ENCODE measurements at places on chromosomes 1 and 21.

DNA sequence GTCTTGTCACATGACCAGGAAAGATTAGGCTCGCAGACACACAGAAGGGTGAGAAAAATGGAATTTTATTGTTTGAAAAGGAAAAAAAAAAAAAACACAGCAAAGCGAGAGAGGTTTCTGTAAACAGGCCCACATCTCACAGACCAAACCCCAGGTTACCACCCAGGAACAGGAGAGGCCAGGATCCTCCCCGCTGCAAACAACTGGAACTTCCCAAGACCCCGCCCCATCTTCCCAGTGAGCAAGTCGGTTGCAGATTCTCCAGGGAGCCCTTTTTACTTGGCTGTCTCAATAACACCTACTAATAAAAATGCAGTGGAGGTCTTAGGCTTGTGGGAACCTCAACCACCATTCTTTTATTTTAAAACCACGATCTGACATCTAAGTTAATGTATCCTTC is 84.7 kb upstream of the ETS2 start:
- no peak for DNase-seq

- no peak for DNase-seq
Measured at GRCh38 chr1:20184481-20184900, 1.4 kb upstream of the UBXN10 start.

DNA sequence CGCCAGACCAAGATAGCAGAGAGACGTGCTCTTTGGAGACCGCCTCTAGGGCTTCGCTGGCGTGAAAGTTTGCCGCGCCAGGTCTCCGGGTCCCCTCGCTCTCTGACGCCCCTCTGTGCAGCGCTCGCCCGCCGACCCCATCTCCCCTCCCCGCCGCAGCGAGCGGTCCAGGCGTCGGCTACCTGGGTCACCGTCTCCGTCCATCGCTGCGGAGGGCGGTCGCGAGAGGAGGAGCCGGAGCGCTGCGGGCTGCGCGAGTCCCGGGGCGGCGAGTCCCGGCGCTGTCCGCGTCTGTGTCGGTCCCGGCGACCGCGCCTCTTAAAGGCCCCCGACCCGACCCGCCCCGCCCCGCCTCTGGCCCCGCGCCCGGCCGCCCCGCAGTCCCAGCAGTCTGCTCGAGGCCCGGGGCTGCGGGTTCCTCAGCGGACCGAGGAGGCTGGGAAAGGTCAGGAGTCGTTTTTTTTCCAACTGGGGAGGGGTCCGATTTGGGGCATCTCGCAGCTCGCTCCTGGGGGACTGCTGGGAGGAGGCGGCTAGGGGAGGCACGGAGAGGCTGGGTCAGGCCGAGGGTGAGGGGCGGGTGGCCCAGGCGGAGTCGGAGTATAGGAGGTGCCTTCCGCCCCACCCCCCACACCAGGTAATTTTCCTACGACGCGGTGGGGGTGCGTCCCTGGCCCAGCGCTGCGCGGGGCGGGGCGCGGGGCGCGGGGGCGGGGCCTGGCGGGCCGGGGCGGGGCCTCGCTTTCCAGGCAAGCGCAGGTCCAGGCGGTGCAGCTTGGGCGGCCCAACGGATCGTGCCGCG is at the start of the genes FBXO2 and FBXO44:
Gene FBXO2, minus strand, starts transcription at position 293 of the 802 bp plus-strand sequence. Its CDS starts 89 bp downstream, at position 204.
Gene FBXO44, plus strand, starts transcription at position 741 of the 802 bp plus-strand sequence. CDS start 959 bp downstream, outside the sequence.
- peak; percentile 71 for DNase-seq

DNA sequence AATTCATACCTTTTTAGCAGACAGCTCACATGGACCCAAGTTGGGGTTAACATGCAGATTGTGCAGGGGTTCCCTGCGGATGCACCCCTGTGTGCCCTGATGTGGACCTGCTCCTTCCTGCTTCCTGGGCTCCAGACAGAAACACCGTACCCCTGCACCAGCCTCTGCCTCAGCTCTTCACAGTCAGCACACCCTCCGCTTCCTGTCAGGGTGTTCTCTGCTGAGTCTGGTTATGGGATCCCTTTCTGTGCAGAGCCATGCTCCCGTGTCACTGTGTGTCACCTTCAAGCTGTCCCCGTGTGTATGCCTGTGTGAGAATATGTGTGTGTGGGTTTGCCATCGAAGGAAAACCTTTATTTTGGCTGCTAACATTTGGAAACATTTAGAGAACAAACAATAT is 48.7 kb upstream of the KCNJ15 start:
- no peak for DNase-seq

GRCh38 chr1:16076031-16076864 is 2.8 kb upstream of the FAM131C start:
- no peak for DNase-seq

GRCh38 chr1:108831225-108831624 is 25.7 kb downstream of the AKNAD1 start:
- no peak for DNase-seq

DNA sequence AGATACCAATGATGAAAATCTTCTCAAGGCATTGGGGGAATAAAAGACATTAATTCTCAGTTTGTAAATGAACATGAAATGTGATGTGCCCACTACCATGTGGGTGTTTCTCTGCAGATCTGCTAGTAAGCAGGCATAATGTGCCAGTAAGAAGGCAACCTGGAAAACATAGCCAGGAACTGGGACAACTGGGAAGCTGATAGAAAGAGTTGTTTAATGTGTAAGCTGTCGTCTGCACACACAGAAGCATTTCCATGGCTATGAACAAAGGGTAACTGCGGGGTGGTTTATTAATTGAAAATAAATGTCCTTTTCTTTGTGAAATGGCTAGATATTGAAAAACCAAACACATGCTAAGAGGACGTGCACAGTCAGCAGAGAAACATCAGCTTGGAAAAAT is 52.0 kb downstream of the ZC3H11B start:
- no peak for DNase-seq

DNA sequence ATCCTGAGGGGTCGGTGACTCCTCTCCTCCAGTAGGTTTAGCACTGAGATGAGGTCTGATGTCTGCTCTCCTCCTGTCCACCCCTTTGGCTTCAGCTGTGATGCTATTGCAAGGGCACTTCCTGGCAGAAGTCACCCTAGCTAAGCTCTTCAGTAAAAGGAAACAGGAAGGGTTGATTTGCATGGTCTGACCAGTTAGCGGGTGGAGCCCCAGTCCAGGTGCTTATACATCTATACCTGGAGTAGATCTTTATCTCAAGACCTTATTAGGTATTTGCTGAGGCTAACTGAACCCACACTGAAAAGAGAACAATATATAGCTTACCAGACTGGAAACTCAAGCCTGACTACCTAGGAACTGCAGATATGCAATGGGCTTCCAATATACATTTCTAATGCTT is 28.9 kb upstream of the NFASC start:
- no peak for DNase-seq

DNA sequence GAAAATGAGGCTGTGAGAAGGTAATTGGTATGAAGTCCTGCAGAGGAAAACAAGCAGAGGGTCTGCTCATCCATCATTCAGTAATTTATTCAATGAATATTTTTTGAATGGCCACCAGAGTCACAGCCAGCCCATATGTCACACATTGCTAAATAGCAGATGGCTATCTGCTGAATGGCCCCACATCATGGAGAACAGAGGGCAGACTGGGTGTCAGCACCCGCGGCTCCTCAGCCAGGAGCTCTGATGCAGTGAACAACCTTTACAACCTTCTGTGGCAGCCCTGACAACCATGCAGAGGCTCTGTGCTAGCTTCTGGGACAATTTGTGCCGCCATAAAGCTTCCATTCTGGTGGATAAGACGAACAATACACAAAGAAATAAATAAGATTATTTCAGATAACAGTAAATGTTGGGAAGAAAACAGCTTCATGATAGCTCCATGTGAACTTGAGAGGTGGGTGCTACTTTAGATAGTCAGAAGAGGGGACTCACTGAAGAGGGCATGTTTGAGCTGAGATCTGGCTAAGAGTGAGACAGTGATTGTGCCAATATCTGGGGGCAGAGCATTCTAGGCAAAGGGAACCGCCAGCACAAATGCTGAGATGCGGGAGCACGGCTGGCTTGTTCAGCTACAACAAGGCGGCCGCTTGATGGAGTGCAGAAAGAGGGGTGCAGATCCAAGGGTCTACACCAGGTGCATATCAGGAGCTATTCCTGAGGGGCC is 2.8 kb upstream of the C1orf210 start:
- DNase-seq: no peak

DNA sequence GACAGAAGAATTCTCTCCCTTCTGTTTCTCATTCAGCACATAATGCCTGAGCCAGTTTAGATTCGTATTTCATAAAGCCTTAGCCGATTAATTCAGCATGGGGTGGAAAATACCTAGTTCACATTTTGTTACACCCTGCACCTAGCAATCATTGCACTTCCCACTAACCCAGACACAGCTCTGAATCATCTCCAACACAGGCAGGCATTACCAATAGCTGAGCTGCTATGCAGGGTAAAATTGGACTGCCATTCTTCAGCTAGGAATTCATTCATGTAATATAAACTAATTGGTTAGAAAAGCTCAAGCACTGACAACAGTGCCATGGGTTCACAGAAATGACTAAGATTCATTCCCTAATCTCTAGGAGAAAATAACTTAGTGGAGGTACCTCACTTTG is 26.9 kb upstream of the NKAIN1 start:
- no peak for DNase-seq

- no peak for DNase-seq
Measured at GRCh38 chr1:100875228-100875627, 19.4 kb downstream of the EXTL2 start.

DNA sequence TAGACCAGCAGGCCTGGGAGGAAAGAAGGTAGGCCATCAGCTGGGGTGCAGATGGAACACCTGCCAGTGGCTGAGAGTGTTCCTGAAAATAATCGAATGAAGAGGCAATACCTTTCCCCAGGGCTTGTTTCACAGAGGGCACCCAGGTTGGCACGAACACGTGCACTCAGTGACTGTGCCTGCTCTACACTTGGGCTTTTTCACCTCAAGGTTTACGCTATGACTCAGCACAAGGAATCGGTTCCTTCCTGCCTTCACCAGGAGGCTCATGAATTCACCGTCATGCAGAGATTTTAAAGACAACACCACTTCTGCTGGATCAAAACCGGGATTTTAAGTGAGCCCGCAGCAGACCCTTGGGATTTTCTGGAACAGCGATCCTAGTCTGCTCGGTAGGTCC is 118.5 kb upstream of the ADAR start:
- no peak for DNase-seq

DNA sequence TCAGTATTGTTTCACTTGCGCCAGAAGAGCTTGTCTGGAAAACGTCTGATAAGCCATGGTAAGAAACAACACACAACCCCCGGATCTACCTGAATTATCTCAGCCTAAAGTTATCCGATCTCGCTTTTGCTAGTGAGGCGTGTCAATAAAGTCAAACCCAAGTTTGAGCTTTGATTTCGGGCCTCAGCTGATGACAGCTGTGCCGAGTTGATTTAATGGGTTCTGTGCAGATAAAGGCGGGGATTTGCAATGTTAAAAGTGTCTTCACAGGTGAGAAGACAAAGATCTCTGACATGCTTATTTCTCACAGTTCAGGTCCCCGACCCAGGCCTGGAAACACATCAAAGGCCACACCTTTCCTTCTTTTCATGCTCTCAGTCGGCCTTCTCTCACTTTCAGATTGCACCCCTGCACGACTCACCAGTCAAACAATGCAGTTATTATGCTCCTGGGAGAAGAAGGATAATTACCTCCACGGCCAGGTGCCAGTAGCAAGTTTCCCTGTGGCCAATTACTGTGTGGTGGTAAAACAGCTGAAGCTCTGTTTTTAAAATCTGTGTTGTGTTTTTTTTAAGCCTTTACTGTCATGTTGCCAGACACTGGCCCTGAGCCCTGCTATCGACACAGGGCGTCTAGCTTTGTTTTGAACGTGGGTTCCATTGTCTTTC is 245.3 kb upstream of the RUNX1 start:
- no peak for DNase-seq

- no peak for DNase-seq
Measured at GRCh38 chr21:46181953-46182547, 2.2 kb downstream of the SPATC1L start.

DNA sequence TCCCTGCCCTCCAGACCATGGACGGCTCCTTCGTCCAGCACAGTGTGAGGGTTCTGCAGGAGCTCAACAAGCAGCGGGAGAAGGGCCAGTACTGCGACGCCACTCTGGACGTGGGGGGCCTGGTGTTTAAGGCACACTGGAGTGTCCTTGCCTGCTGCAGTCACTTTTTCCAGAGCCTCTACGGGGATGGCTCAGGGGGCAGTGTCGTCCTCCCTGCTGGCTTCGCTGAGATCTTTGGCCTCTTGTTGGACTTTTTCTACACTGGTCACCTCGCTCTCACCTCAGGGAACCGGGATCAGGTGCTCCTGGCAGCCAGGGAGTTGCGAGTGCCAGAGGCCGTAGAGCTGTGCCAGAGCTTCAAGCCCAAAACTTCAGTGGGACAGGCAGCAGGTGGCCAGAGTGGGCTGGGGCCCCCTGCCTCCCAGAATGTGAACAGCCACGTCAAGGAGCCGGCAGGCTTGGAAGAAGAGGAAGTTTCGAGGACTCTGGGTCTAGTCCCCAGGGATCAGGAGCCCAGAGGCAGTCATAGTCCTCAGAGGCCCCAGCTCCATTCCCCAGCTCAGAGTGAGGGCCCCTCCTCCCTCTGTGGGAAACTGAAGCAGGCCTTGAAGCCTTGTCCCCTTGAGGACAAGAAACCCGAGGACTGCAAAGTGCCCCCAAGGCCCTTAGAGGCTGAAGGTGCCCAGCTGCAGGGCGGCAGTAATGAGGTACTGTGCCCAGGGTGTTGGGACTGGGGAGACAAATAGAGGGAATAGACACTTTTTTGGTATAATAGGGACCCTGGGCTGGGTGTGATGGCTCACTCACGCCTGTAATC is 1.0 kb downstream of the ZBTB48 start:
- DNase-seq: no peak

DNA sequence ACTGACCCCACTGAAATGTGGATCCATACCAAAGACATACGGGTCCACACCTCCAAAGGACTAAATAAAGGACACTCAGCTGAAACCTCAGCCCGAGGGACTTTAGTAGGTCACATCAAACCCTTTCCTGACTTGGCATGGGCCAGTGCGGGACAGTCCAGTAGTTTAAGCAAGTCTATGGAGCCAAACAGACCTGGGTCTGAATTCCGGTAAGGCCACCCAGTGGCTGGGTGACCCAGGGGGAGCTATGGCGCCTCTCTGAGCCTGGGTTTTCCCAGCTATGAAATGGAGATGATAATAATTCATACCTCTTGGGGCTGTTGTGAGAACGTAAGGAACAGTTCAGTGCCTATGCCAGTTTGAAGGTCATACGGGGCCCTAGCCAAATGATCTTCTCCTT is 36.2 kb upstream of the ZBTB40 start:
- no peak for DNase-seq

- no peak for DNase-seq
Measured at GRCh38 chr1:22591576-22591975, 28.3 kb downstream of the EPHA8 start.

- no peak for DNase-seq
Measured at GRCh38 chr21:41280115-41280919, 36.3 kb upstream of the FAM3B start.

- no peak for DNase-seq
Measured at GRCh38 chr21:19833082-19833481, 1165.1 kb upstream of the NCAM2 start.

GRCh38 chr1:45409276-45409675 is 69.0 kb upstream of the MUTYH start:
- DNase-seq: peak; percentile 1

- DNase-seq: peak; percentile 13
Measured at GRCh38 chr1:230208619-230209261, 141.7 kb downstream of the GALNT2 start.

- DNase-seq: no peak
Measured at GRCh38 chr1:157198619-157199420, 60.6 kb upstream of the ETV3 start.

GRCh38 chr1:95069710-95070093 is 3.0 kb downstream of the ALG14 start:
- DNase-seq: no peak

Measured in CD4-positive, alpha-beta T cell treated with Interleukin-10 for 1 hour (primary cell).